Right lung (tissue), 10 donors: ENCODE measurements at places on chromosomes 16 and 17. TPM values are rescaled to one million over a fixed set of nuclear protein-coding genes. Genes with fewer than 3 reads are reported as not detected.

Gene CHP2
- polyA plus RNA-seq, result 0.14 TPM

Gene IRX5
- polyA plus RNA-seq, result 31.6 TPM

Gene ETV4
- polyA plus RNA-seq, result 9.2 TPM

Gene SPATA32
- 0.31 TPM for polyA plus RNA-seq
